ENCODE measurements at places on chromosomes 6 and 20.

DNA sequence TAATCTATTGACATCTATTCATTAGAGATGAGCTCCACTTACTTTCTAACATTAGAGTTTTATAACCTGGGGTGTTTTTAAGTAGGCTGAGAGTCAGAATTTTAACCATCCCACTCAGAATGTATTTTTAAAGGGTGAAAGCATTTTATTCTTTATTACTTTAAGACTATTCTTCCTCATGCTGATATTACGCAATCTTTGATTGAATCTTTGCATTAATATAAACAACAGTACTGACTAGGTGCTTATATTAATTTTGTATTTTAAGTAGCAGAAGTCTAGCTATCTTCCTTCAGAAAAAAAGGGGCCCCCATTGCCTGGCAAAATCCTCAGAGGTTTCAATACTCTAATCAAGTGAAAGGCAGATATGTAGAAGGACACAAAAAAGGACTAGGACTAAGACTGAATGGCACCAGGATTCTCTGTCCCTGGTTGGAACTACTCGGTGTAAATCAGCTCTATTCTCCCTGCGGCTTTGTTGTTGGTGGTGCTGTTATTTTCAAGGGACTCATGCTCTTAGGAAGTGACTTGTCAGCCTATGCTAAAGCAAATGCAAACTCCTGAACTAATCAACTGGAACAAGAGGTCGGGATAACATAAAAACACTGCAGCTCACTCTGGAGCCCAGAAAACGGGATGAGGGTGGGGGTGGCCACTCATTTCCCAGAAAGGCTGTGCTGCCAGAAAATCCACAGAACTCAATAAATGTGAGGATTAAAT is 1324.4 kb downstream of the GRIK2 start:
- DNase-seq: no peak

GRCh38 chr6:129786548-129786947 is 74.6 kb downstream of the TMEM244 start:
- DNase-seq: no peak

DNA sequence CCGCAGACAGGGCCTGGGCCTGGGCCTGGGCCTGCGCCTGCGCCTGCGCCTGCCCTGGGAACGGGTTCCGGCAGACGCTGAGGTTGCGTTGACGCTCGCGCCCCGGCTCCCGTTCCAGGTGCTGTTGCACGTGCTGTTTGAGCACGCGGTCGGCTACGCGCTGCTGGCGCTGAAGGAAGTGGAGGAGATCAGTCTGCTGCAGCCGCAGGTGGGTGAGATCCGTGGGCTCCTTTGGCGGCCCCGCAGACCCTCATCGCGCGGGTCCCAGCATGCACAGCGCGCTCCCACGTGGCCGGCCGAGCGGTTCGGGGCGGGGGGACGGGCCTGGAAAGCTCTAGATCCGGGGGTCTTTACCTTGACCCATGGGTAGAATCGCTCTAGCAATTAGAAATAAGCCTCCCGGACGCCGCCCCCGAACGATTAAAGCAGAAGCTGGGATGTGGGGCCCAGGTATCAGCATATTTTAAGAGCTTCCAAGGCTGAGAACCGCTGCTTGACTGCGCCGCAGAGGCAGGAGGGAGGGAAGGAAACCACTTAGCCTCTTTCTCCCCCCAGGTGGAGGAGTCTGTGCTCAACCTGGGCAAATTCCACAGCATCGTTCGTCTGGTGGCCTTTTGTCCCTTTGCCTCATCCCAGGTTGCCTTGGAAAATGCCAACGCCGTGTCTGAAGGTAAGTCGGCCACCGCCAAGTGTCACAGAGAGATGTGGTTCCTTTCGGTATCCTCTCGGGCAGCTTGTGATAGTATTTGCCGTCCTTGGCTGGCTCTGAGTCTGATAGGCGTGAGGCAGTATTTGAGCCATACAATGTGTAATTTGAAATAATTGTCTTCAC is 508 bp downstream of the NOP56 start:
- DNase-seq: peak; percentile 19

GRCh38 chr20:11048739-11049138 is 374.9 kb upstream of the JAG1 start:
- no peak for DNase-seq

GRCh38 chr6:41815587-41815986 is 28.1 kb downstream of the TOMM6 start:
- DNase-seq: no peak

- DNase-seq: no peak
Observed at GRCh38 chr6:124590001-124590400, 372.2 kb upstream of the RNF217 start.

DNA sequence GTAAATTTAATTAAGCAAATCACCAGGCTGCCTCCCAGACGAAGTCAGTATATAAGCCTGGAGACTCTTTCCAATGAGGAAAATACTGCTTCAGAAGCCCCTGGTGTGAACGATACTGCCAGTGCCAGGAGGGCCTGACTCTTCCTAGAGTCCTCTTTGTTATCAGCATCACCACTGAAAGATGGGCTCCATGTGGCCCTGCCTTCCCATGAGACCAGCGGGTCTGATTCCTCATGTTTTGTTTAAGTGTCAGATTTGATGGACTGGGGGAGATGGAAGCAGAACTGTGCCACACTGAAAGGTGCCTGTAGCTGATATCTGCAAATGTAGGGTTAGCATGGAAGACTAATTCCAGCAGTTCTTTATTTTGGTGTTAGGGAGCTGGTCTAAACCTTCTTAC is 7.9 kb downstream of the NQO2 start:
- no peak for DNase-seq

DNA sequence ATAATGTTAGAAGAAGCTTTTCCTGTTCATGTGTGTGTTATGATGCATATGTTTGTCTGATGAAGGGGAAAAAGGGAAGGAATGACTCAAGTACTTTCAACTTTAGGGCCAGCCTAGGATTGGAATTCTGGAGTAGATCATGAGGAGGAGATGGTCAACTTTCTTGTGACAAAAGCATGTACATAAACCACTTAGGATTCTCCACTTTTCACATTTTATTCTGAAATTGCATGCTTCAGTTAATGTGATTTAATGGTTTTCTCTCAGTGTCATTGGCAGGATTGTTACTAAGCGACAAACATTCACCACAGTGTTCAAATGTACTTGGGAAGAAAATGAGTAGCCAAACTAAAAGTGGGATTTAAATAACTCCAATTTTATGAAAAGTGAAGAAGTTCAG is 80.1 kb downstream of the UTRN start:
- no peak for DNase-seq

- DNase-seq: no peak
Observed at GRCh38 chr20:4883051-4883450, 118.3 kb downstream of the SLC23A2 start.

- DNase-seq: no peak
Observed at GRCh38 chr6:170206317-170206621, 84.6 kb downstream of the DLL1 start.

- no peak for DNase-seq
Observed at GRCh38 chr6:31048099-31048498, 37.8 kb downstream of the MUC22 start.

DNA sequence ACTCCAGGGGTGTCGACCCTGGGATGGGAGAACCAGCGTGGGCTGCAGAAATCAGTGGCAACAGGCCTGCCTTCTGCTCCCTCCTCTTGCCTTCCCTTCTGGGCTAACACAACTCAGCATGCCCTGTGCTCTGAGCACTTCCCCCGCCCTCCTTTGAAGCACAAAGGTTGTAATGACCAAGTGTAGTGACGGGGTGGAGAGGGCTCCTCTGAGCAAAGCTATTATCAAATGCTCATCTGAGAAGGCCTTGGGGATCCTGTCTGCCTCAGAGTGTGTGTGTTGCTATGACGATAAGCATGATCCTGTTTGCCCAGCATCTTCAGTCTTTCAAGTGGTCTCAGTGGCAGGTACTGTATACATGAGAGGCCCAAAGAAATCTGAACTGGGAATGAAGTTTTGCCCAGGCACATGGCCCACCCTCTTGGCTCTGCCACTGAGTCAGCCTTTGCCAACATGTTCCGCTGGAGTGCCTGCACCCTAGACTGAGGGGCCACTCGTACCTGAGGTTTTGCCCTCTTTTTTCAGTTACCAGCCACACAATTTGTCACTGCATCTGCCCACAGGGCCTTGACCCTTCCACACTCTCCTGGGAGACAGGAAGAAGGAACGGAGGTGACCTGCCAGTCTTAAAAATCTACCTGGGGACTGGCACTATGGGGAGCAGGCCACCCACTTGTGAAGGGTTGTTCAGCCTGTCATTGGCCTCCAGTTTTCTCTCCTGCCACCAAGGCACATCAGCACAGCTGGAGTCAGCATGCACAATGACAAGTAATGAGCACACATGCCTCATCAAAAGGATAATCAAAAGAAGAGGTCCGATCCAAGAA is 74.5 kb downstream of the GFOD1 start:
- no peak for DNase-seq

DNA sequence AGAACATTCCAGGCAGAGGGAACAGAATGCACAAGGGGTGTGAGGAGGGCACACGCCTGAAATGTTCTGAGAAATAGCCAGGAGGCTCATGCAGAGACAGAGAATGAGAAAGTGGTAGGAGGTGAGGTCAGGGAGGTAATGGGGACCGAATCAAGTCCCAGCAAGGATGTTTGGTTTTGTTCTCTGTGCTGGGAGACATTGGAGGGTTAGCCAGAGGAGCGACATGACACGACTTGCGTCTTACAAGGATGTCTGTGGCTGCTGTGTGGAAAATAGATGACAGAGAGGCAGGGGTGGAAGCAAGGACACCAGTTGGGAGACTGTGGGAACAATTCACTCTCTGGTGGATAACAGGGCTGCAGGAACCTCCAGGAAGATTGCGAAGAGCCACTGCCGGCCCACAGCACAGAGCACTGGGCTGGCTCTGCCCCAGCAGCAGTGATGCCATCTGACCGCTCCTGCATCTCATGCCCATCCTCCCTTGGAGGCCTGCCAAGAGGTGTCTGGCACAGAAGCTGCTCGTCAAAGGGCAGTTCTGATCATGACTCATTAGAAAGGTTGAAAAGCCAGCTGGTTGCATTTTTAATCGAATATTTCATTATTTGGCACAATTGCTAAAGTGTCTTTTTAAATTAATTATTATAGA is 57.7 kb upstream of the CD83 start:
- no peak for DNase-seq

GRCh38 chr20:19583532-19584175 is 174.4 kb upstream of the RIN2 start:
- DNase-seq: no peak

DNA sequence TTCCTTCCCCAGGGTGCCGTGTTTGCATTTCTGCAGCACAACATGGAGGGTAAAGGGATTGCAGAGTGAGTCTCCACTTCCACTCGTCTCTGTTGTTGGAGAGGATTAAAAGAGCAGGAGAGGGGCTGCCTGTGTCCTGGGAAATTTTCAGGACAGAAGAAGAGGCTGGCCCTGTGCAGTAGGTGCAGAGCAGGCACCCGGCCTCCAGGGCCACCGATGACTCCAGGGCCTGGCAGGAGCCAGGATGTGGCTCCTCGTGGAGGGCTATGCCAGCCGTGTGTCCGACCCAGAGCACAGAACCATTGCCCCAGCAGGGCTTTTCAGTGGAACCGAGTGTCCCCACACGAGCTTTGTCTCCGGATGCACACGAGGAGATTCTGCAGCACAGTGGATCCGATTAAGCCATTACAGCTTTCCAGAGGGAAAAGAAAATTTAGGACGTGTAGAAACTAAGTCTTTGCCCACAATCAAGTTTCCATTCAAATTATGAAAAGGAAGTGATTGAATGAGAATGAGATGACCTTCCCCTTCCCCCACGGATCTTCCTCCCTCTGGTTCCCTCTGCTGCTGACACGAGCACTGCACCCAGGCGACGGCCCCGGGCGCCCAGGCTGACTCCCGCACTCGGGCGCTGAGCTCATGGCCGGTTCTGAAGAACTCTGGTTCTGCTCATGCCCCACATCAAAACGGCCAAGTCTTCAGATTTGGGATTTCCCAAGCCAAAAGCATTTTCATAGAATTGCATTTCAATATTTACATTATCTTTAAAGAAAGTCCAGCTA is 43.1 kb upstream of the UNC93A start:
- no peak for DNase-seq

DNA sequence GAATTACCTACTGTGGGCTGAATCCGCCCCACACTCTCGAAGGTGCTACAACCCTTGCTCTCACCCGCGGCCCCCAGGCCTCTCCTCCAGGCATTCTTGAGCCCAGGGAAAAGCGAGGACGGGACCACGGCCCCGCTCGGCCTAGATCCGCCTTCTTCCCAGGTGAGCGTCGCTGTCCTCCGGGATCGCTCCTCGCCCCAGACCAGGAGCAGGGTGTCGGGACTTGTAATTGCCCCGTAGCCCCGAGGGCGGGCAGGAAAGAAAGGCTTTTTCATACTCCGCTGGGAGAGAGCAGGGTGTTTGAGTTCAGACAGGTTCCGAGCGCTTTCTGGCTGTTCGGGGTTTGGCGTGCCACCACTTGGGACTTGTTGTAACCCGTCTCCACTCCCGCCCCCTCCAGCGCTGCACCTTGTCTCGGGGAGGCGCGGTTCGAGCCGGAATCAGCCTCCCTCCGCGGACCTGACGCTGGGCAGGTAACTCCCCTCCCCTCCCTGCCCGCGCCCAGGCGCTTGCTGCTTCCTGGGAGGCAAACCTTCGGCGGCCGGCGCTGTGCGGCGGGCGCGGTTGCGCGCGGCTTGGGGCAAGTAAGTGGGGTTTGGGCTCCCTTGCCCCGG is at the start of gene FAM83B:
FAM83B (plus strand) TSS at position 529 of the 614 bp plus-strand sequence. CDS start 23,476 bp downstream, outside the sequence.
- DNase-seq: no peak

GRCh38 chr6:5178806-5179205 is 81.9 kb downstream of the LYRM4 start:
- no peak for DNase-seq

GRCh38 chr6:157579467-157580031 is 198.6 kb downstream of the ZDHHC14 start:
- DNase-seq: no peak

DNA sequence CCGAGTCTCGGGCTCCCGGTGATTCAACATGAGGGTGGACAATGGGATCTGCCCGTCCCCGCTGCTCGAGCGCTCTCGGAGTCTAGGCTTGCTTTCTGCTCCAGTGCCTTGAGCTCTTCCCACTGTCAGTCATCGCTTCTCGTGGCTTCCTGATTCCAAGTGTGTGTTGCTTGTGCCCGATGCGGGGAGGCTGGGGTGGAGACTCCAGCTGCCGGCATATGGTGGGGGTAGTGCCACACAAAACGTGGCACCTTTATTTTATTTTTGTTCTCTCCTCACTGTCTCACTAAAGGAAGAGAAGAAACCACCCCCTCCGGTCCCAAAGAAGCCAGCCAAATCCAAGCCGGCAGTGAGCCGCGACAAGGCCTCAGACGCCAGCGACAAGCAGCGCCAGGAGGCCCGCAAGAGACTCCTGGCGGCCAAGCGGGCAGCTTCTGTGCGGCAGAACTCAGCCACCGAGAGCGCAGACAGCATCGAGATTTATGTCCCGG is 14.8 kb upstream of the MYL9 start:
- DNase-seq: no peak

DNA sequence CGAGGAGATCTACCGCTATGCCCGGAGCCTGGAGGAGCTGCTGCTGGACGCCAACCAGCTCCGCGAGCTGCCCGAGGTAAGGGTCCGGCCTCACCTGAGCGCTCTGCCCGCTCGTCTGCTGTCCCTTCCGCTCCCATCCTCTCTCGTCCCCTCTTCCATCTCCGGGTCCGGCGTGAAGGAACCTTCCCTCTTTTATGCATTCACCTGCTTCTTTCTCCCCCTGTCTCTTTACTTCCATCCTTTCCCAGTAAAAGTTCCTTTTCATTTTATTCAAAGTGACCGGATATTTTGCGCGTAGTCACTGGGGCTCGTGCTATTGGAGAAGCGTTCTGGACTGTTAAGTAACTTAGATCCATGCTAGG is 516 bp downstream of the LRRC1 start:
- DNase-seq: peak; percentile 11
